Choroid plexus epithelial cell (primary cell): ENCODE measurements at places on chromosomes 2 and 18.
A peak's percentile ranks its signal among the peaks of the same experiment; 100 is the strongest.

GRCh38 chr2:43609290-43609918 lies 13.6 kb upstream of the THADA start:
- DNase-seq, result peak; percentile 68

DNA sequence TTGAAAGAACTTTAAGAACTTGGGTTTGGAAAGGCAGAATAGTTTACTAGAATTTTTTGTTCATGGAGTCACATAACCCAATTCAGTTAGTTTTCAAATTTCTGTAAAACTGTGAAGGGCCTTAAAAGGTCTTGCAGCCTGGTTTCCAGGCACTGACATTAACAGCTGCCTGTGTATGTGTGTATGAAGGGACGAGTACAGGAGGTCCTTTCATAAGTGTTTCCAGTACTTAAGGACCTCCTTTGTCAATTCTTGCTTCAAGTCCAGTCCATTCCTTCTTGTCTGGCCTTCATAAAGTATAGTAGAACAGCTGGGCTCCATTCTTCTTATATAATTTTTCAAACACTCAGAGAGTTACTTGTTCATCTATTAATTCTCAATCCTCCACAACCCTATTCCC lies 136.5 kb downstream of the NR4A2 start:
- no peak for DNase-seq

DNA sequence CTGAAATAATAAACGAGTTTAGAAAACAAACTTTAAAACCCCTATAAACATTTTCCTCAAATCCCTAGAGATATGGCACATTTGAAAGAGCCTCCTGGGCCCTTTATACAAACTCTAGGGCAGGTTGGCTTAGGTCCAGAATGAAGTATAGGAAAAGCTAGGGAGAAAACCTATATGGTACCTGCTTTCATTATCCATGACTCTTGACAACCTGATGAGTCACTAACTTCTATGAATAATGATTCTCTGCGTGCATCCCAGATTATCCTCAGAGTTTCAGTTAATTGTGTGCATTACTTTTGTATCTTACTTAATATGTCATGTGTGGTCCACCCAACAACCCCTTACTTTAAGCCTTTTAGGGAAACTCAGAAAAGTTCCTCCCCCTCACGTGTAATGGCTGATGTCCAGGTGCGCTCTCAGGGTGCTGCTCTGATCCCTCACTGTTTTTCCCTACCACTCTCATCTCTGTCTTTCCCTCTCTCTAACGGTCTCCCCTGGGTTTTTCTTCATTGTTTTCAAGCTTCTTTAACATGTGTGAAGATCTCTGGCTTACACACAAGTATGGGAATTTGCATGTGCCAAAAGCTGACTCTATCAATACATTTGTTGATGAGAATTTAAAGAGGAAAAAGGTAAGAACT lies 78.5 kb downstream of the LRP1B start:
- DNase-seq, result no peak

DNA sequence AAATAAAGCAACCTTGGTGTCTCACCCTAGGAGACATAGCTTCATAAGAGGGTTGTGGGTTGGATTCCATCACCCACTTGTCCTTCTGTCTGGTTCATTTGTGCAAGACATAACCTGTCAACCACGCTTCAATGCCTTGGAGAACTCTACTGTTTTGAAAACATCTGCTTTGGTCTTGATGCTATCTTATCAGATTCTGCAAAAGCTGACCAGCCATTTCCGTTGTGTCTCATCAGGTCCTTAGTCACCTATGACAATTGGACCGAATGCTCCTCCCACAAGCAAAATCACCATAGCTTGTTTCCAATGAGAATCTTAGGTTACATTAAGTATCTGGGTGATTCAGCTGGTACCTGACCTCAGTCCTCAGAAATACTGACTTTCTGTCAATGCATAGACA lies 35.4 kb downstream of the STAT4 start:
- DNase-seq, result peak; percentile 5

- no peak for DNase-seq
Observed at GRCh38 chr2:176645494-176645893, 376.3 kb downstream of the MTX2 start.

GRCh38 chr2:10475811-10476660 lies 27.9 kb upstream of the ODC1 start:
- DNase-seq, result no peak

GRCh38 chr18:48914581-48915251 lies 36.0 kb downstream of the SMAD7 start:
- no peak for DNase-seq

GRCh38 chr2:3870222-3870621 lies 166.8 kb downstream of the DCDC2C start:
- DNase-seq, result no peak

DNA sequence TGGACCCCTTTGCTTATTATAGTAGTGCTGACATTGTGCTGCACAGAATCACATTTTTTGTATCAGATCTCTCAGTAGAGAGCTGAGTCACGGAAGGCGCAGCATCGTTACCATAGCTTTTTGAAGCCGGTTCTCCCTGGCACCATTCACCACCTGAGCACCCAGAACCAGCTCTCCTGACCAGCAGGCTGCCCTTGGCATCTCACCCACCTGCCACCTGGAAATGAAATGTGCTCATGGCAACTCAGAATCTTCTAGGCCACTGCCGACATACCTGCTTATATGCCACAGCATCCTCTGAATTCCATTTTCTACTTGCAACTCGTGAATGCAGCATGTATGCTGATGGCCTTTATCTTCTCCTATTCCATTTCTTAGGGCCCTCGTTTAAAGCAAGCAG lies 62.7 kb downstream of the COA5 start:
- no peak for DNase-seq

DNA sequence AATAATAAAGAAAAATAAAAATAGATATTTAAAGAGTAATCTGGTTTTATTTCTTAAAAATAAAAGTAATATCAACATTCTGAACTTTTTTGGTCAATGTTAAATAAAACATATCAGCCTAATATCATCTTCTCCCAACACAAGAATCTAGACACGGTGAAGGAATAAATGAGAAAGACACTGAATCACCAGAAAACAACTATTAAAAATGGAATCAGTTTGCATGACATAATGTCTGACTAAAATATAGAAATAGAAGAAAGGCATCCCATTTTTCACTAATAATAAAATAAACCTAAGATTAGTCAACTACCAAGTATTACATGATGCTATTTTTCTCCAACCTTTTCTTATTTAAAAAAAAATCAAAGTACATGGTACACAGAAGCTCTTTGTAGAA lies 30.8 kb upstream of the TNFAIP6 start:
- no peak for DNase-seq

DNA sequence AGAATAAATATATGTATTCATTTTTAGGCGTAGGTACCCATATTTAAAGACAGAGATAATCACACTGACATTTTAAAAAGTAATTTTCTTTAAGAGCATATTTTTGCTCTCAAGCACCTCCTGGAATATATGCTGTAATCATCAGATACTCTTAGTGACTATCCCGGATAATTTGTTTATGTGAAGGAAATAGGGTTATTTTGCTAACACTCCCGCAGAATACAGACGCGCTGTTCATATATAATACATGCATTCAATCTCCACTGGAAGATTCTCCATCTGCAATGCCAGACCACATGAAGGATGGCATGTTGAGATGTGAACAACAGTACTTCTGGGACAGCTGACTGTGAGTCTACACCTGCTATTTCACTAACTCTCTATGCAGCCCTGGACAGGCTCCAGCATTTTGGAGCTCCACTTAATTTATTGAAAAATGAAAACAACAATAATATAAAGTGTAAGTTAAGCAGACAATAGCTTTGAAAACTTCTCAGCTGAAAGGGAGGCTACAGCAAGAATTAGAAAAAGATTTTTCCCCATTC lies 430.6 kb downstream of the TMX3 start:
- DNase-seq, result no peak

DNA sequence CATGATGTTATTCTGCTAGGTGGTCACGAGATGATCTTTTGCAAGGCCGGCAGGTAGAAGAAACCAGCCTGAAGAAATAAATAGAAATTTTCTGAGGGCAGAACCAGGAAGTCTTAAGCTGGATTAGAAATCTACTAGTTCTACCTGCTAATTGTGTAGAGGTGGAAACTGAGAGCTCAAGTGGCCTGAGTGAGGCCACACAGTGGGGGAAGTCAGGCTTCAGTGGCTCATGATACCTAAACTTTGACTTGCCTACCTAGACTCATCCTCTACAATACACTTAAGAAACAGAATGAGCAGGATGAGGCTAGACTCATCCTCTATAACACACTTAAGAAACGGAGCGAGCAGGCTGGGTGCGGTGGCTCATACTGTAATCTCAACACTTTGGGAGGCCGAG lies 134.9 kb upstream of the NDUFV2 start:
- DNase-seq, result no peak

GRCh38 chr2:167480232-167480985 lies 592.1 kb downstream of the XIRP2 start:
- peak; percentile 36 for DNase-seq

- DNase-seq, result no peak
Observed at GRCh38 chr2:128702616-128703015, 383.9 kb upstream of the HS6ST1 start.

GRCh38 chr2:233037078-233037477 lies 4.6 kb downstream of the NEU2 start:
- peak; percentile 51 for DNase-seq

DNA sequence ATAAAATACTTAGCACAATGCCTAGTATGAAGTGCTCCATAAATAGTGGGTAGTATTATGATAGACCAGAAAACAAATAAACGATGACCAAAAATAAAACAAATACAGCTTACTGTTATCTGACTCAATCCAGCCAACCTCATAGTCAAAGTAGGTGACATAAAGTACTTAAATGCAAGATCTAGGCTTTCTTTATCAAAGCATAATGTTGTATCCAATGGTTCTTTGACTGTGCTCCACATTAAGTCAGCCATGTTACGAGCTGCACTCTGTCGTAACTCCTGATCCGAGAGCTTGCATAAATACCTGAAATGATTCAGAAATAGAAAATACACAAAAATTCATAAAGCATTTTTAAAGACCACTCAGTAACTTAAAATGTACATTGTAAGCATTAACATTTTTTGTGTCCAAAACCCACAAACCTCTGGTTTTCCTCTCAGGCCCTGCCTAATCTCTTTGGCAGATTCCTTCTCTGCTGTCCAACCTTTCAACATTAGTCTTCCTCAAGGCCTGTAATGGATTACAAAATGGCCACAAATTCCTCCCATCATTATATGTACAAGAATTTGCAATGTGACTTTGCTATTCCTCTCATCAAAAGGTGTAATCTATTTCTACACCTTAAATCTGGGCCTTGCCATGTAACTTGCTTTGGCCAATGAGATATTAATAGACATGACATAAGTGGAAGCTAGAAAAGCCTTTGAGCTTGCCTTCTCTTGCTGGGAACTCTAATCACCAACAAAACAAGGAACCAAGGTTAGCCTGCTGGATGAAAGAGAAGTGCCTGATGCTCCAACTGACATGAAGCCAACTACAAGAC lies 90.6 kb downstream of the USP34 start:
- DNase-seq, result no peak

DNA sequence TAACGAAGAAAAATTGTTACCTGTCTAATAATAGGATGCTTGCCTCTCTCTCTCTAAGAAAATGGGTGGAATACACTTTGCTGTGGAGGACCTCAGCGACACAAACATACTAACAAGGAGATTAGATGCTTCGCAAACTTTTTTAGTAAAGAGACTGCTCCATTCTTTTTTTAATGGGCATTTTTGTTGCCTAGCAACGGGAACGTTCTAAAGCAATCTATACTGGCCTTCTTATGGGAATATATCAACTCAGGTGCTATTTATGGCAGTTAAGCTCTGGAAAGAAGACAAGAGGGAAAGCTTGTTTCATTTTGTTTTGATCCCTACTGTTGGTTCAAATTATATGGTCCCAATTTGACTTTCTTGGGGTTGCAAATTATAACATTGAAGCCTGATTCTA lies 86.8 kb upstream of the CBLN2 start:
- DNase-seq, result no peak

DNA sequence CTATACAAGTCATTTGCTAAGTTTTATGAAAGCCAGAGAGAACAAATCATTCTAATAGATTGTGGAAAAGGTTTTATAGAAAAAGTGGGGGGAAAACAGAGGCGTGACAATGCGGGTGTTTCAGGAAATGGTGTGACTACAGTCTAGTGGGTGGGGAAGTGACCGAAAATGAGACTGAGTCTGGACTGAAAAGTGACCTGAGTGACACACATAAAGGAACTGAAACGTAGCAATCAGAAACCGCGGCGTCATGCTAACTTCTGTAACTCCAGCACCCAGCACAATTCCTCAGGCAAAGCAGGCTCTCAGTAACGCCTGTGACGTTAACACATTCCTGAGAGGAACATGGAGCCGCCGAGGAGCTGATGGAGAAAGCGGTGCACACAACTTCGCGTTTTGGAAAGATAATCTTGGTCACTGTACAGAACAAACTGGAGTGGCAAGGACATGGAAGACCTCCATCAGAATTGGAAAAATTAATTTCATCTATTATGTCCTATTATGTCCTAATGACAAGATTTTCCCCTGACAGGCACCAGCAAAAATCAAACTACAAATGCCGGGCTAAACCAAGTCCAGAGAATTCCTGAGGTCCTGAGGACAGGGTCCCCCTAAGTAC lies 1.4 kb upstream of the CD226 start:
- no peak for DNase-seq

- peak; percentile 57 for DNase-seq
Observed at GRCh38 chr2:181264441-181264840, 192.7 kb upstream of the ITGA4 start.

- no peak for DNase-seq
Observed at GRCh38 chr2:37447446-37447845, 103.0 kb downstream of the QPCT start.

DNA sequence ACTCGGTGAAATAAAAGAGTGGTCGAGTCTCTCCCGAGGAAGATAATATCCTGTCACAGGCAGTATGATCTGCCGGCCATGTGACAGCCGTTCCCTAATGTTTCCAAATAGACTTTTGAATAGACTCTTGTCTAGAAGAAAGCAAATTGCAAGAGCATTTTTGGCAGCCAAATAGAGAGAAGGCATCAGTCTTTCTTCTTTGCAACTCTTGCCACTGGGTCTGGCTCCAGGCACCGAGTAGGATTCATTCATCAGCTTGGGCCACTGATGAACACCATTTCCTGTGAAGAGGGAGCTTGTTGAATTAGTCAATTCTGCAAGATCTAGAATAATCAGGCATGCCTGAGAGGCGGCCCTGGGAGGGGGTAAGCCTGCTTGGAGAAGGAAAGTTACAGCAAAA lies 165.6 kb downstream of the KLHL29 start:
- no peak for DNase-seq

DNA sequence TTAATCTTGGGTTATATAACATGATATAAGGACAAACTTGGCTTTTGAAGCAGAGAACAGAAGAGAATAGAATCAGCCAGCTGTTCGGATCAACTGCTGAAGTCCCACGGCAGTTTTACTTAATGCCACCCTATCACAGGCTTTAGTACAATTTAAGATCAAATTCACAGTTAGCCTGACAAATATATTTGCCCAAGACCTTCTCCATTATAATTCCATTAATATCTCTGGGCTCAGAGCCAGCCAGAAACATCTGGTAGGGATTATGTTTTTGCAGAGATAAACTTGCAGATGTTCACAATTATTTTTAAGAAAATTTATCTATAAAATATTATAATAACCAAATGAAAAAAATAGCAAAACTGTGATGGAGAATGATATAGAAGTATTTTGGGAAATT lies 381.4 kb downstream of the RAD51AP2 start:
- no peak for DNase-seq
